CMK (cell line): ENCODE measurements at places on chromosomes 2 and 18.

DNA sequence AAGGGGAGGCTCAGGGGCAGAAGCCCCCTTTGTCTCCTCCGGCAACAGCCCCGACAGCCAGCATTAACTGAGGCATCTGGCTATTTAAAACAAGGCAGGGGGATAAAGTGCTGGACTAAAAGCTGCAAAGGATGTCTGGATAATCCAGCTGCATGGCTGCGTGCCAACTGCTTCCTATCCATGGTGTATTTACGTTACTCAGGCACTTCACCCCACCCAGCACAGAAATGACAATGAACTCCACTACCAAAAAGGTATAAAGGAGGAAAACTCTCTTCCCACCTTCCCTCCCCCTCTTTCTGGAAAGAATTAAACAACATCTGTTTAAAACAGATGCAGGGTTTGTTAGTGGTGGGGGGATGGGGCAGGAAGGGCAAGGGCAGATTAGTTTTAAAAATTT, 82.5 kb downstream of the SPRED2 start:
- DNase-seq: peak; percentile 45

DNA sequence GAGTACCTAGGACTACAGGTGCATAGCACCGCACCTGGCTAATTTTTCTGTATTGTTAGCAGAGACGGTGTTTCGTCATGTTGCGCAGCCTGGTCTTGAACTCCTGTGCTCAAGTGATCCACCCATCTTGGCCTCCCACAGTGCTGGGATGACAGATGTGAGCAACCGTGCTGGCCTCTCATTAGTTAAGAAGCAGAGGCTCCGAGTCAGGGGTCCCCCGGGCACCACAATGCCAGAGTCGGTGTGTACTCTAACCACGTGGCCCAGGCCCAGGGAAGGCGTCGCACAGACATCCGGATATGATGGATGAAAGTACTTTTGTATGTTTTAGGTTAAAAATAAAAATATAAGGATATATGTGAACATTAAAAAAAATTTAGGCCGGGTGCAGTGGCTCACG, 28.3 kb upstream of the HPCAL1 start:
- no peak for DNase-seq

DNA sequence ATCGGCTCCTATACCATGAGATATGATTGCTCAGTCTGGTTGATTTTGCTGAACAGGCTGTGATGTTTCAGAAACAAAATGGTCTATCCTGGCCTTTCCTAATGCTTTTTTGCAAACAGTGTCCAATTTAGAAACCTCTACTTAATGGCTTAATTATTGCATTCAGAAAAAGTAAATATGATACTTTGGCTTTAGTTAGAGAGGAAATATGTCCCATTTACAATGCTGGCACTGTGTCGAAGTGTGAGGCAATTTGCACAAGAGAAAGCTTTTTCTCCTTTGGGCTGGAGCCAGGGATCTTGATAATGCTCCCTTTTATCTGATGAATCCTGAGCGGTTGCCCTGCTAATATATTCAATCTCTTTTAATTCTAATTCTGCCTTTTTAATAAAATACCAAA, 418.9 kb downstream of the EPHA4 start:
- no peak for DNase-seq

DNA sequence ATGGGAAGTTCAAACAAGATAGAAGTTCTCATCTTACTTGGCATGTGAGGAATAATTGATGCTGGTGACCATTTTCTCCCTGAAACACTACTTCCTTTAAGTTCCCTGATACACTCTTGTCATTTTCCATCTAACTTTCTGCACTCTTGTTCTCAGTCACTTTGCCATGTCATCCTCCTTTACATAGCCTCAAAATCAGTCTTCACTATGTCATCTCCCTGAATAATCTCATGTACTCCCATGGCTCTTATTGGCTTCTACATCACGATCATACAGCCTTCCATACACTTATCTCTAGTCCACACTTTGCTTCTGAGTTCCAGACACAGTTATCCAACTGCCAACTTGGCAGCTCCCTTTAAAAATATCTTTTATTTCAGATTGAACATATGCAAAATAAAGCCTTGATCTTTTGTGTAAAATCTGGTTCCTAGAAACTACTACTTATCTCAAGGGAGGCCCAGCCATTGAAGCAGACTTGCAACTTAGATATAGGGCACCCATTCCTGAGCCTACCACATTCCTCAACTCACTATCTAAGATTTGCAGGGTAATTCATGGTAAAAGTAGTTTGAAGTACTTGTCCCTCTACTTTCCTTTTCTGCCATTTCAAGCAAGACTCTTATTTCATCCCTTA, 1070.2 kb upstream of the NXPH2 start:
- DNase-seq: peak; percentile 76

DNA sequence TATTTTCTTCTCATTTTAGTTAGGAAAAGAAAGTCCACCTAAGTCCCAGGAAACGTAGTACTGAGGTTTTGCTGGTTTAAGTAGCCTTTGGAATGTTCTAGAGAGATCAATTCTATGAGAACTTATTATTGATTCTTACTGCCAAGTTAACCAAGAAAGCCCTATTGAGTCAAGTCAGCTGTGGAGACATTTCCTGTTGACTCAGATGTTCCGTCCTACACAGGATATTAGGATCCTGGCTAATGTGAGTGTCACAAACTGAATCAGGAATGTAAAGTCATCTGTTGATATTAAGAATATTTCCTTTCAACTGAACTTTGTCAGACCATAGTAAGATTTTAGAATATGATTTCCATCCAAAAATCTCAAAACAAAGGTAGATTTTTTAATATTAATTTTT, 654.3 kb downstream of the LRRTM4 start:
- no peak for DNase-seq

- no peak for DNase-seq
These were observed 14.3 kb downstream of the KCNK3 start for GRCh38 chr2:26706616-26707473.

- DNase-seq: no peak
These were observed 8.6 kb downstream of the KANSL1L start for GRCh38 chr2:210162466-210163124.

DNA sequence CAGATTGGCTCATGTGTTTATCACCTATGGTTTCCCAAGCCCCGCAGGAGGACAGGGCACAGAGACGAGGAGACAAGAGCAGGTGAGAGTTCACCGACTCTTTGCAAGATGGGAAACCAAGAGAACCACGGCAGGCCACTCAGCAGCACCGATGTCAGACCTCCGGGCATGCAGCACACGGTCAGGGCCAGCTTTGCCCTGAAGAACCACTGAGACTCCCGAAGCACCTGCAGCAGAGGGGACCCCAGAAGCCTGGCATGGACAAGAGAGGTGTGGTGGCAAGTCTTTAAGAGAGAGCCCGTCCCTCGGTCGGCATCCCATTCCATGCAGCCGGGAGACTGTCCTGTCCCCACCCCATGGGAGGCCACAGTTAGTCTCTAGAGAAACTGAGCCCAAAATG, 36.6 kb upstream of the TAF1B start:
- DNase-seq: no peak

DNA sequence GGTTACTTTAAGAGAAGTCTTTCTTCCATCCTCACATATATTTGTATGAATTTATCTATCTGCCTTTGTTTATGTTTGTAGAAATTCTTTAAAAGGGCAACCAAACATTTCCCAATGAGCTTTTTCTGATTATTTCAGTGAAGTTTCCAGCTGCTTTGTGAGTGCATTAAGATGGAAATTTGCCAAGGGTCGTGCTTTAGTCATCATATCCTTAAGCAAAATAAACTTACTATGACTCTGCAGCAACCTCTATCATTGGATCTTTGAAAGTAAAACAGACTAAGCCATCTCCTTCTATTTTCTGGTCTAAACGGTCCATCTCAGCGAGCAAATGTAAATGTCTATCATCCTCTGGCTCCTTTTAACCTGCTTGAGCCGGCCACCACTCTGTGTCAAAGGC, 489.3 kb downstream of the SOX11 start:
- DNase-seq: no peak

DNA sequence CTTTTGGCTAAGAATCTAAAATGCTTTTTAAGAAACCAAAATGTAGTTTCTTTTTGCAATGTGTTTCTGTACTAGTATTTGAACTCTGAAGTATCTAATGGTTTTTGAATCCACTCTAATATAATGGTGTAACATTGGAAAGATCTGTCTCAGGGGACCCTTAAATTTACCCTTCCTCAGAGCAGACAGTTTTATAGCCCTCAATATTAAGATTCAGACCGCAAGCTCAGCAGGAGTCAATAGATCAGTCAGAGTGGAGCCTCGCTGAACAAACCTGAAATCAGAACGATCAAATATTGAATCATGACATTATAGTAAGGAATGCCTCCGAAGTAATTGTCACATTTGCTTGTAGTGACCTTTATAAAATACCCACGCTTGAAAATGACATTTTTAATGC, 18.3 kb downstream of the SGPP2 start:
- DNase-seq: no peak

DNA sequence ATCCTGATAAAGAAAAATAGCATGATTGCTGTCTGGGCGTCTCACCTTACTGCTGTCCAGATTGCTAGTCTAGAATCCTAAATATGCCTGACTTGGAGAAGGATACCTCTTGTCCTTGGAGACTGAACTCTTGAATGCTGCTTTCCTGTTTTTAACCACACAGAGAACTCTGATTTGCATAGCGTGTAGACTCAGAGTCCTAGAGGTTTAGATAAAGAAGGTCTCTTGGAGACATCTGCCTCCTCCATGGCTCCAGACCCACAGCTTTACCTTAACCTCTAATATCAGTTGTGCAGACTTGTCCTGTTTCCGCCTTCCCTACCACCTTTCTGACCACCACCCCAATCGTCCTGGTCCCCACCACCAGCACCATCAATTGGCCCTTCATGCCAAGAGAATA, 292.6 kb upstream of the CYRIA start:
- DNase-seq: no peak
